ENCODE measurements at places on chromosomes 13 and 19.

GRCh38 chr13:21813844-21814243 is 143.0 kb downstream of the FGF9 start:
- no peak for DNase-seq

DNA sequence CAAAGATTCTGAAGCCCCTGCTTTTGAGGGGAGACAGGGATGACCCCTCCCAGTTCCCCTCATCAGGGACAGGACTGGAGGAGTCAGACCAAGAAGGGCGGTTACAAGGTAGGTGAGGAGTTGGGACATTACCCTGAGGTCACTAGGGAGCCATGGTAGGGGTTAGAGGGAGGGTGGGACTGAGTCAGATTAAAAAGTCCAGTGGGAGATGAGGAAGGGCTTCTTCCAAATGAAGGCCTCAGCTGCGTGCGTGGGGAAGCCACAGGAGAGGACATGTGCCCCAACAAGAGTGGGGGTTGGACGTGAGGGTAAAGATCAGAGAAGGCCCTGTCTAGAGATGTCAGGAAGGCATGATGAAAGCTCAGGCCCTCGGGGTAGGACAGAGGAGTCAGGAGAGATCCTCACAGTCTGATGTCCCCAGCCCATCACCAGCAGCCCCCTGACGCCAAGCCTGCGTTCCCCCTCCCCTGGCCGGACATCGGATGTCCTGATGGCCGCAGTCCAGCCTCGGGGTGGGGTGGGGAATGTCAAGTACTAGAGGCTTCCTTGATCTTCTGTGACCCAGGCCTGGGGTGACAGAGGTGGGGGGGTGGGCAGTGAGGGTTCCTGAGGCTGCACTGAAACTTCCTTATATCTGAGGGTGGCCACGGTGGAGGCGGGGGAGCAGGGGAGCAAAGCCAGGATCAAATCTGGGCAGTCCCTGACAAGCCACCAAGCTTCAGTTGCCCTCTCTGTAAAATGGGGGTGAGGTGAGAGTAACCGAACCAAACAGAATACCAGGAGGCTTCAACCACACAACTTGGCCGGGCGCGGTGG is 6.5 kb upstream of the MFSD12 start:
- no peak for DNase-seq

DNA sequence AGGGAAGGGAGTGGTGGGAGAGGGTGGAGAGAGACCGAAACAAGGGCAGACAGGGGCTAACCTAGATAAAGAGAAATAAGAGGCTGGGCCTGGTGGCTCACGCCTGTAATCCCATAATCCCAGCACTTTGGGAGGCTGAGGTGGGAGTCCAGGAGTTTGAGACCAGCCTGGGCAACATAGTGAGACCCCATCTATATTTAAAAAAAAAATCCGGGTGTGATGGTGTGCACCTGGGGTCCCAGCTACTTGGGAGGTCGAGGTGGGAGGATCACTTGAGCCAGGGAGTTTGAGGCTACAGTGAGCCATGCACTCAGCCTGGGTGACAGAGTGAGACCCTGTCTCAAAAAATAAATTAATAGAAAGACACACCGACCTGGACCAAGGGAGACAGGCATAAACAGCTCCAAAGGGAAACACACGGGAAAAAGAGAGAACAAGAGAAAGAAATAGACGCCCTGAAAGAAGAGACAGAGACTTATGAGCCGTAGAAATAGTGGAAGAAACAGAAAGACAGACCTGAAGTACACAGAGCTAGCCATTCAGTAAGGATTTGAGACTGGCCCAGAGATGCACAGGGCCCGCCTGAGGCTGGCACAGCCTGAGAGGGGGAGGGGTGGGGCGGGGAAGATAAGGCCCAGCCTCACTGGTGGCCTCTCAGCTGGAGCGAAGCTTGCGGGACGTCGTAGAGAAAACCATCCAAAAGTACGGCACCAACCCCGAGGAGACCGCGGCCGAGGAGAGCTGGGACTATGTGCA is 2.2 kb downstream of the CD37 start:
- no peak for DNase-seq

DNA sequence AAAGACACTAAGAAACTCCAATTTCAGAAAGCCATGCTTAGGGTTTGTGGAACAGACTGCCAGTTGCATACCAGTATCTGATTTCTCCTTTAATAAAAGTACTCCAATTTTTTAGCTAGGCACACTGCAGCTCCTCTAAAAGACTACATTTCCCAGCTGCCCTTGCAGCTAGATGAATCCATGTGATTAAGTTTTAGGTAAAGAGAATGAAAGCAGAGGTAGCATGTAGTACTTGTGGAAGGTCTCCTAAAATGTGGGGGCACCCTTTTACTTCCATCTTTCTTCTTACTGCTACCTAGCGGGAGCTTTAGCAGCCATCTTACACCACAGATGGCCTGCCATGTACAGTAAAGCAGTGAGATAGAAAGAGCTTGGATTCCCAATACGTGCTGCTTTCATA is 33.0 kb upstream of the TSC22D1 start:
- DNase-seq = no peak

DNA sequence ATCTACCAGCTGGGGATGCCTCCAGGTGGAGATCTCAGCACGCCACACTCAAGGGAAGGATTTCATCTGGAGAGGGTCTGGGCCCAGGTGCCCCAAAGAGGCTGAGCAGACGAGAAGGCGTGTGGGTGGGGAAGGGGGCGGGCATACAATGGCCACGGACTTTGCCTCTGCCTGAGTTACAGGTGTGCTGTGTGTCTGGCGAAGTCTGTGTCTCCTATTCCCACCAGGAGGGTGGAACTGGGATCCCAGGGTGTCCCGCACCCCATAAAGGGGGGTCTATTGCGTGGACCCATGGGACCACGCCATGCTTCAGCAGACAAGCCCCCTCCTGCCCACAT is 3.6 kb downstream of the TLE2 start:
- DNase-seq = no peak

- DNase-seq = no peak
Measured at GRCh38 chr19:55272142-55272541, 7.8 kb downstream of the HSPBP1 start.

- DNase-seq = no peak
Measured at GRCh38 chr13:91520952-91521351, 122.5 kb downstream of the GPC5 start.

- DNase-seq = no peak
Measured at GRCh38 chr19:50723735-50724521, 764 bp downstream of the CLEC11A start.

- DNase-seq = no peak
Measured at GRCh38 chr13:107427536-107427935, 787.8 kb downstream of the LIG4 start.

- no peak for DNase-seq
Measured at GRCh38 chr13:19695829-19696228, 62.4 kb downstream of the MPHOSPH8 start.

- no peak for DNase-seq
Measured at GRCh38 chr19:18286973-18287635, 5.7 kb upstream of the JUND start.

- DNase-seq = no peak
Measured at GRCh38 chr13:35500144-35500543, 23.7 kb upstream of the MAB21L1 start.

DNA sequence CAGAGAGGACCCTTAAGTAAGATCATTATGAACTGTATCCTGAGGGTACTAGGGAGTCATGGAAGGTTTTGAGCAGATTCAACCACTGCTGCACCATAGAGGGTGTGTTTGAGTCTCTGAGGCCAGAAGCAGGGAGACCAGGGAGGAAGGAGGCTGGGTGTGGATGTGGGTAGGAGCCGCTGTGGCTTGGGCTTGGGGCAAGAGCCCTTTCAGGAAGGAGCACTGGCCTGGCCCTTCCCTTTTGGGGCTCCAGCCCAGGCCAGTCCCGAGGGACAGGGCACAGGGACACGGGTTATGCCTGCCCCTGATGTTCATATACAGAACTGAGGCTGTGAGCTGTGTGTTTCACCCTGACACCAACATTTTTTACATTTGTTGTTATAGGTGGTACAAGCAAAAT is 7.2 kb downstream of the CIC start:
- DNase-seq = no peak

DNA sequence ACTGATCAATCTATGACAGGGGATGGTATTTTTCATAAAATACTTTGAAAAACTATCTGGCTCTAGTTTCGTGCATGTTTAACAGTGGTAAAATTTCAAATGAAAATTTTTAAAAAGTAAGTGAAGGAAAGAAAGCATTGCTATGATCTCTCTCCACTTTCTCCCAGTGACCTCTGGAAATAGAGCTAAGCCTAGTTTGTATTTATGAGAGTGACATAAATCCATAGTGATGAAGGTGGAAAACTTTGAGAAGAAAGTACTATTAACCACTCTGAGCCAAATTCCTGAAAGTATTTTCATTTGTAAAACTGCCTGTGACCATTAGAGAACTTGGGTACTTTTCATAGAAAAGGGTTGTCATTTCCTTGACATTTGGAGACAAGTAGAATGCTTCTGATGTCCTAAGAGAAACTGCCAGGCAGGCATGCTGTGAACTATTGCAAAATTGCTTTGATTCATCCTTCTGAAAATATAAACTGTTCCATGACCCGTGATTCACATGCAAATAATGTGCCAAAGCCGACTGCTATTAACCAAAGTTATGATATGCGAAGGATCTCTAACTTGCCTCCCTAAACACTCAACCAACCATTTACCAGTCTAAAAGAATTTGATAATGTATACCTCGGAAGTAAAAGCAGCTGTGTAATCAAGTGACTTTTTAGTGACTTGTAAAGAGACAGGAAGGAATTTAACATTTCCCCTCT is 133.2 kb downstream of the VWA8 start:
- peak; percentile 96 for DNase-seq

Measured in amniotic epithelial cell (primary cell).